Suprapubic skin (tissue), 4 donors: ENCODE measurements at places on chromosomes 1 and 21. TPM values are rescaled to one million over a fixed set of nuclear protein-coding genes. Genes with fewer than 3 reads are reported as not detected.

SESN2 gene
- 7.4 TPM for total RNA-seq

RSPO1 gene
- 2.1 TPM for total RNA-seq

GLIS1 gene
- total RNA-seq = 0.34 TPM

PLA2G5 gene
- 0.79 TPM for total RNA-seq

- peaks cover 28% of the 10 kb centered on the region for H3K4me1 ChIP-seq
- H3K27ac ChIP-seq = peak overlapping the region; percentile 78
- H3K27me3 ChIP-seq = no peaks in the 10 kb centered on the region
- no peaks in the 10 kb centered on the region for H3K36me3 ChIP-seq
Observed at GRCh38 chr1:2331200-2331544, 60.2 kb downstream of the MORN1 start.

DNA sequence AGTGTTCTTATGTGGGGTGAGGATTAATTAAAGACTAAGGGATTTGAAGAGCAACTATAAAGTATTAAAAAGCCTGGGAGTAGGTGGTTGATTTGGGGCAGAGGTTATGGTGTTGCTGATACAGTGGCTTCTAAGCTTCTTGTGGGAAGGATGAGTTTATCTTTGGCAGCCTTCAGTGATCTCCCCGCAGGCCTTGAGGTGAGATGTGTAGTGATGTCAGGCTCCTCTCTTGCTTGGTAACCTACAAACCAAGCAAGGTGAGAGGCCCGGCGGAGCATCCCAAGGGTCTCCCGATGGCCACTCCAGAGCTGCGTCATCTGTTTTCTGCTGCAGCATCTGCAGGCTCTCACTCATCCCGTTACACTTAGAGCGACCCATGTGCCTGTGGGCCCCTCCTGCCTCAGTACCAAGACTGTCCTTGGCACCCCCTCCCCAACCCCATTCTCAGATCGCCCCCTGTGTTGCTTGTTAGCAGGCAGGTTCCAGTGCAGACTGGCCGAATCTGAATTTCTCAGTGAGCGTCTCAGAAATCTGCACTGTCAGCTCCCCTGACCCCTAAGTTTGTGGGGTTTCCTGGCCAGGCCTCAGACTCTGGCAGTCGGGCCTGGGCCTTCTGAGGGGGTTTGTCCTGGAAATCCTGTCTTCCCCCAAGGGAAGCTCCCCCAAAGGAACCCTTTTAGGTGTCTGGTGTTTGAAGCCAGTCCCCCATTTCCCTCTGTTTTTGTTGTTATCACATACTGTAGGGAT is 77.9 kb downstream of the GALNT2 start:
- no peak overlapping the region for H3K4me3 ChIP-seq
- H3K4me1 ChIP-seq = peaks cover 33% of the 10 kb centered on the region
- no peak overlapping the region for H3K27ac ChIP-seq
- H3K27me3 ChIP-seq = no peaks in the 10 kb centered on the region
- no peak for DNase-seq
- H3K36me3 ChIP-seq = no peaks in the 10 kb centered on the region

GRCh38 chr1:20401405-20402010 is 84.5 kb downstream of the CAMK2N1 start:
- H3K27me3 ChIP-seq = peaks cover 75% of the 10 kb centered on the region
- H3K4me1 ChIP-seq = no peaks in the 10 kb centered on the region
- no peaks in the 10 kb centered on the region for H3K36me3 ChIP-seq

GRCh38 chr1:43068911-43069310 is 103.2 kb downstream of the EBNA1BP2 start:
- H3K27me3 ChIP-seq = no peaks in the 10 kb centered on the region
- H3K4me3 ChIP-seq = peak overlapping the region; percentile 49
- peak overlapping the region; percentile 30 for H3K27ac ChIP-seq
- H3K4me1 ChIP-seq = peaks cover 52% of the 10 kb centered on the region
- no peak for DNase-seq
- no peaks in the 10 kb centered on the region for H3K36me3 ChIP-seq

- peaks cover 47% of the 10 kb centered on the region for H3K36me3 ChIP-seq
- peak overlapping the region; percentile 80 for H3K27ac ChIP-seq
- peak; percentile 8 for DNase-seq
- peaks cover 76% of the 10 kb centered on the region for H3K4me1 ChIP-seq
Observed at GRCh38 chr1:37483785-37484184, 9.4 kb downstream of the ZC3H12A start.

DNA sequence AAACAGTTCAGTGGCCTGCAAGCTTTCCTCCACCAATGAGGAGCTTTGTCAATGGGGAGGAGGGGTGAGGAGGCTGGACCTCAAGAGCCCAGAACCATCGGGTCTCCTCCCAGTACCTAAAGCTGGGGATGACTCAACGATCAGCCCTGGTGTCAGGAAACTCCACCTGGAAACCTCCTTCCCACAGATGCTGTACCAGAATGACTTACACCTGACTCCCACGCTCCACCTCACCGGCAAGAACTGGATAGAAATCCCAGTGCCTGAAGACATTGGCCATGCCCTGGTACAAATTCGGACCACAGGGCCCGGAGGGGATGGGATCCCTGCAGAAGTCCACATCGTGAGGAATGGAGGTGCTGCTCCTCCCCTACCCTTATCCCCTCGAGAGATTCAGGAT is 11.4 kb downstream of the TMEM81 start:
- H3K27ac ChIP-seq = peak overlapping the region; percentile 78
- H3K36me3 ChIP-seq = no peaks in the 10 kb centered on the region
- H3K4me1 ChIP-seq = peaks cover 30% of the 10 kb centered on the region
- DNase-seq = no peak

DNA sequence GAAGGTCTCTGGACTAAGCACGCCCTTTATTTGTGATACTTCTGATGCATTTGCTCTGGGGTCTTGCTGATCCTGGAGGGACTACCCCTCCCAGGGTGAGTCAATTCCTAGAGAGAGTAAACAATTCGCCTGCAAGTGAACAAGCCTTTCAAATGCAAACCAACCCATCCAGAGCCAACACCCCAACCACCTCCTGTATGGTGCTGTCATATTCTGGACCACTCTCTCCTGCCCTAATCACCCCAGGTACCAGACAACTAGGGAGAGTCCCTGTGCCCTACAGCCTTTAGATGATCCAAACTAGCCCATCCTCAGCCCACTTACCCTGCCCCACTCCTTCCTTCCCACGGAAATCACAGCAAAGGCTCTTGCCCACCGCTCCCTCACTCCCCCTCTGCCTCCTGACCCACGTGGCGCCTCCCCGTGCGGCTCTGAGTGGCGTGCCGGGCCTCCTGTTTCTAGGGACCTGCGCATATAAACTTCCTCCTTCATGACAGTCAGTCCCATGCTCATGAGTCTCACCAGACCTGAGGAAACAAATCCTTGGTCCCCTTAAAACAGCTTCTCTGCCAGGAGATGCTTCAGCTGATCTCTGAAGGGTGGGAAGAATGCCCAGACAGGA is 37.2 kb downstream of the ACTA1 start:
- DNase-seq = no peak
- no peak overlapping the region for H3K27ac ChIP-seq
- peaks cover 44% of the 10 kb centered on the region for H3K27me3 ChIP-seq
- H3K4me3 ChIP-seq = no peak overlapping the region
- H3K4me1 ChIP-seq = no peaks in the 10 kb centered on the region
